ENCODE measurements at places on chromosomes 12 and 14.

DNA sequence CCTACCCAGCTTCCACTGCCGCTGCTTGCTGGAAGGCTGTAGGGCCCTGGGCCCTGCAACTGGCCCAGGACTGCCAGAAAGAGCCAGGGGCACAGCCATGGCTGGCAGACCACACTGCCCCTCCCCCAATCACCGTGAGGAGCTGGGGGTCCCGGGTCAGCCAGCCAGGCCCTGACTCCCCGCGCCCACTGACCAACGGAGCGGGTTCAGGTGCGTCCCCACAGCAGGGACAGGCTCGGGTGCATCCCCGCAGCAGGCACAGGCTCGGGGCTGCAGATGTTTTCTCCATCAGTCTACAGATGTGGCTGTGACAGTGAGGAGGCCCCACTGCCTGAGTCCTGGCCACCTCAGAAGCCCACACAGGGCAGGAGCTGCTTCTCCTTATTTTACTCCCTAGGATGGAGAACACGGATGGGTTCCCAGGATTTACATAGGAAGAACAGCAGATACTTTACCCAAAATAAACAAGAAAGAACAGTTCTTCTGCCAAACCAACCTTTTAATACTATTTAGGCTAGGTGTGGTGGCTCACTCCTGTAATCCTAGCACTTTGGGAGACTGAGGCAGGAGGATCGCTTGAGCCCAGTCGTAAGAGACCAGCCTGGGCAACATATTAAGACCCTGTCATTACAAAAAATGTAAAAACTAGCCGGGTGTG lies 61.1 kb downstream of the TESC start:
- DNase-seq = no peak

GRCh38 chr12:131217024-131217586 lies 263.4 kb downstream of the ADGRD1 start:
- DNase-seq = no peak

DNA sequence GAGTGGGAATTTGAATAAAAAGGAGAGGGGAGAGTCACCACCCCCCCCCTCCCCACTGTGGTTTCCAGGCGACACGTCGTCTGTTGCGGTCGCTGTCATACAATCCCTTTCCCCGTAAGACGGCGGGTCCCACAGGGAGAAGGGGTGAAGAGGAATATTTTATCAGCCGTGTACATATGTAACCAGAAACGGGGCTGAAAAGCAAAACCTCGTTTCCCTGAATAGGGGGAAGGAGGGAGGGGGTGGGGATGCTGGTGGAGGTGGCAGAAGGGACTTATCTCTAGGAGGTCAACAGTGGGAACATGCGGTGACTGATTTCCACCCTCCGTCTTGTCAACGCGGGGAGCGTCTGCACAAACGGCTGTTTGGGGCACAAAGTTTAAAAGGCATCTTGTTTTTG lies 171.4 kb downstream of the RBM19 start:
- DNase-seq = no peak

DNA sequence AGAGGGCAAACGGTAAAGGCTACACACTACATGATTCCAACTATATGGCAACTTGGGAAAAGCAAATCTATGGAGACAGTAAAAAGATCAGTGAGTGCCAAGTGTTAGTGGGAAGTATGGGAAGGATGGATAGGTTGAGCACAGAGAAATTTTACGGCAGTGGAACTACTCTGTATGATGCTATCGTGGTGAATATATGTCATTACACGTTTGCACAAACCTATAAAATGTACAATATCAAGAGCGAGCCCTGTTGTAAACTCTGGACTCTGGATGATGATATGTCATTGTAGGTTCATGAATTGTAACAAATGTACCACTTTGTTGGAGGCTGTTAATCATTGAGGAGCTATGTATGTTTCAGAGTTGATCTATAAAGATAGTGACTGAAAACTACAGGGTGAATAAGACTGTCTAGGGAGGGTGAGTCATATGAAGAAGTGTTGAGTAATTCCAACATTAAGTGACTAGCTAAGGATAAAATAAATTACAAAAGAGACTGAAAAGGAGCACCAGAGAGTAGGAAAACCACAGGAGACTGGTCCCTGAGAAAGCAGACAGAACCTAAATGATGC lies 349.2 kb upstream of the LMO3 start:
- no peak for DNase-seq

- no peak for DNase-seq
Measured at GRCh38 chr14:94029265-94029664, 3.1 kb downstream of the OTUB2 start.

DNA sequence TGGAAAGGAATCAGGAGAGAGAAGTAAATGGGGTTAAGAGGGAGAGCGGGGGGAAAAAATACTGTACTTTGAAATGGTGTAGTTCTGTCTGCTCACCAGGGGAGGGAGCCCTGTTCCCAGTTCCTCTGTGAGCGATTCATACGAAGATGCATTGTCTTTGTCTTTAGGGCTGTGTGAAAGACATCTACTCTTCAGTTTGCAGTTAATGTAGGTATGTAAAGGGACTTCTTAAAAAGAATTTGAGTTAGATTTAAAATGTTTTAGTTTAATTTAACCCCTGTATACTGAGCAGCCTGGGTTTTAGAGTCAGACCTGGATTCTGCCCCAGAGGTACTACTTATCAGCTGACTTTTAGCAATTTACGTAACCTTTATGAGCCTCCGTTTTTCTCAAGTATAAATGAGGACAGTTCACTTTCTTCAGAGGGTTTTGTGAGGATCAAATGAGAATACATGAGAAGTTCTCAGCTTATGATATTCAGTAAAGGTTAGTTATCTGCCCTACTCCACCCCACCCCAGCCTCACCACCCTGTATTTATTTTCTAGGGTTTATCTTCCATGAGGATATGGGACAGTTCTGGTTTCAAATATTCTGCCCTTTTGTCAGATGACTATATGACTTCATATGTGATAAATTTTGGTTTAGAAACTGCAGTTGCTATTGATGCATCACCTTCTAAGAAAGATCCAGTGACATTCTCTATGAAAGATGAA lies 82.5 kb upstream of the EVL start:
- DNase-seq = peak; percentile 64

DNA sequence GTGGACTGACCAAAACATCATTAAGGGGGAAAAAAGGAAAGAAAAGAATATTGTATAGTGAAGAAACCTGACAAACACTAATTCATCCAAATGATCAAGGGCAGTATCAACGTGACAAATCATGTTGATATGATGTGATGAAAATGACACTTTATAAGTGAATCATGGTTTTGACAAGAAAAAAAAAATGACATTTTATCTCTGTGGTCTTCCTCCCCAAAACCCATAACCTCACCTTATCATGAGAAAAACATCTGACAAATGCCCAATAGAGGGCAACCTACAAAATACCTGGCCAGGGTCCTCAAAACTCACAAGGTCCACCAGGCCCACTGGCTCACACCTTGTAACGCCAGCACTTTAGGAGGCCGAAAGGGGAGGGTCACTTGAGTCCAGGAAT lies 13.8 kb downstream of the TMED10 start:
- DNase-seq = no peak

- no peak for DNase-seq
Measured at GRCh38 chr14:102957222-102957621, 34.8 kb downstream of the AMN start.

DNA sequence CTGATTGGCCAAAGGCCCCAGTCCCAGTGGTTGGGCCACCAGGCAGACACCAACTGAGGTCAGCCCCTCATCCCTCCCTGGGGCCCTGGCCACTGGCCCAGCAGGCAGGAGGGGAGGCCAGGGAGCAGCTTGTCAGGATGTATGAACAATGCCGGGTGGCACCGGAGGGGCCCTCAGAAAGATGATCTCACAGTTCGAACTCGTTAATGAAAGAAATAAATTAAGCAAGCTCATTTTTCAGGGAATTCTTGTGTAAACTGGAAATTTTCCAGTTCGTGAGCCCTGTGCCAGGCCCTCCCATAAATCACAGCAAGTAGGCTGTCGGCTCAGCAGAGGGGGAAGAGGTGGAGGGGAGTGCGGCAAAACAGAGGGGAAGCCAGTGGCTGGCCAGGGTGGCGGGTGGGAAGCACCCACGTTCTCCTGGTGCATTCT lies 177.0 kb upstream of the VASH1 start:
- no peak for DNase-seq

- no peak for DNase-seq
Measured at GRCh38 chr12:28057856-28058615, 85.5 kb upstream of the PTHLH start.

DNA sequence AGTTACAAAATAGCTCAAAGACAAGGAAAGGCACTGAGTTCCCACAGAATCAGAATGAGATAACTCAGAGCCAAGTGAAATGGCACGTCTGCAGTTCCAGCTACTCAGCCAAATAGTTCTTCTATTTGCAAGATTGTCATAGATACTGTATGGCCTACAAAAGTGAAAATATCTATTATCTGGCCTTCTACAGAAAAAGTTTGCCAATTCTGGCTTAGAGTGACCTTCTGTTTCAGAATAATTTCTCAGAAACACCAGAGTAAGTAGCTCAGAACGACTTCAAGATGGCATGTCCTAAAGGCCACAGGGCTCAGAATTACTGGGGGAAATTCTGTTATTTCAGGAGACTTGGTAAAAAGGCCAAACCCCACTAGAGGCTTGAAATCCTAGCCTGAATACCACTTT lies 10.7 kb upstream of the RTRAF start:
- no peak for DNase-seq

DNA sequence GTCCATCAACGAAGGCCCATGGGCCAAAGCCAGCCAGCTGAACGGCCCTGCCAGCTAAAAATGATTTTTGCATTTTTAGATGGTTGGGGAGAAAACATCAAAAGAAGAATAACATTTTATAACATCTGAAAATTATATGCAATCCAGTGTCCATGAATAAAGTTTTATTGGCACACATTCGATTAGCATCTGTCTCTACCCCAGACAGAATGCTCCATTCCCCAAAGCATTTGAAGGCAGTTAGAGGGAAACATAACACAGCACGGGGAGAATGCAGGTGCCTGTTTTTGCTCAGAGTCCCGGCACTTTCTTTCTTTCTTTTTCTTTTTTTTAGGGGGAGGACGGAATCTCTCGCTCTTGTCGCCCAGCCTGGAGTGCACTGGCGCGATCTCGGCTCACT lies 110.7 kb downstream of the ZNF664 start:
- no peak for DNase-seq

DNA sequence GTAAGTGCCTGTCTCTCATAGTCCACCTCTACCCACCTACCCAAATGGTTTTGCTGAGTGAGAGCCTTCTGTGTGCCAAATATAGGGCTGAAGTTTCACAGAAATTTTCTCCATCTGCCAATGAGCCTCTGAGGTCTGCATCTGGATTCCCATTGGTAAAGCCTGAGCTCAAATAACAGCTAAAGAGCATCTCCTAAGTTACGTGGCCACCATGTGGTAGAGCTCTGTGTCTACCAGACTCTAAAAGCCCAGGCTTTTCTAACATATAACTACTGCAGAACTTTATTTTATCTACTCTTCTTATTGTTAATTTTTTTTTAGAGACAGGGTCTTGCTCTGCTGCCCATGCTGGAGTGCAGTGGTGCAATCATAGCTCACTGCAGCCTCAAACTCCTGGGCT lies 16.0 kb downstream of the AMDHD1 start:
- peak; percentile 26 for DNase-seq

- no peak for DNase-seq
Measured at GRCh38 chr14:96515731-96516130, 13.5 kb downstream of the PAPOLA start.

DNA sequence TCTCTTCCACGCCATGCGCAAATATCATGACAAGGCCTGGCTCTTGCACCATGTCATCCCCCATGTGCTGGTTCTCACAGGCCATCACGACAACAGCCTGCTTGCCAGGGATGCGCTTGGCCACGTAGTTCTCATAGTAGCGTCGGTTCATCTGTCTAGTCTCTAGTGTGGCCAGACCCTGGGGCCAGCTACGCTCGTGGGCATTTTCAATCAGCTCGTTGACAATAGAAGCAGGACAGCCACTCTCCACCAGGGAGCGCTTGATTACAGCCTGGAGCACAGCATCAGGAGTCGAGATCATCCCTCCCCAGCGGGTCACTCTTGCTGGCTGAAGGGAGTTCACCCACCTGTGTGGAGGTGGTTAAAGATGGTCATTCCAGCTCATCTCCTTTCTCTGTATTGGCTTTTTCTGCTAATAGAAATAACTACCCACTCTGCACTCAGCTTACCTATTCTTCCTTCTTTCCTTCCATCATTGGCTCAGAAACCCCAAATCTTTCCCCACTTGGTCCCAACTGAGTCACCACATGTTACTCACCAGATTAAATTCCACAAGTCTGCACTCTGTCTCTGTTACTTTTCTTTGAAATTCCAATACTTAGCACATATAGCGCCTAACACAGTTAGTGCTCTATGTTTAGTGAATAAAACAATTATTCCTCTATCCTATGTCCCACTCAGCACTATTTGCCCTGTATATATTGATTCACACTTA lies 15.1 kb downstream of the RNF41 start:
- DNase-seq = peak; percentile 57

DNA sequence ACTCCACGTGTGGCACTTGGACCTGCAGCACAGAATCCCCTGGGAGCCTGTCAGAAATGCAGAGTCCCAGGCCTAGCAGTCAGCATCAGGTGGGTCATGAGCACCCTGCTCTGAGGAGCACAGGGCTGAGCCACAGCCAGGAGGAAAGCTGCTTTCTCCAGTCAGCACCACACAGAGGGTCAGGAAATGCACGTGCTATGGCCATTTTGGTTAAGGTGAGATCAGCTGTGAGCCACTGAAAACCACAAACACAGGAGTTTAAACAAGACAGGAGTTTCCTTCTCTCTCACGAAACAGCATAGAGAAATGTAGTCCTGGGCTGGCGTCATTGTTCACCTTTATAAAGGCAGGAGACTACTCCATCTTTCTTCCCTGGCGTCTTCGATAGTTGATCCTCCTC lies 204.5 kb upstream of the SFSWAP start:
- DNase-seq = no peak

DNA sequence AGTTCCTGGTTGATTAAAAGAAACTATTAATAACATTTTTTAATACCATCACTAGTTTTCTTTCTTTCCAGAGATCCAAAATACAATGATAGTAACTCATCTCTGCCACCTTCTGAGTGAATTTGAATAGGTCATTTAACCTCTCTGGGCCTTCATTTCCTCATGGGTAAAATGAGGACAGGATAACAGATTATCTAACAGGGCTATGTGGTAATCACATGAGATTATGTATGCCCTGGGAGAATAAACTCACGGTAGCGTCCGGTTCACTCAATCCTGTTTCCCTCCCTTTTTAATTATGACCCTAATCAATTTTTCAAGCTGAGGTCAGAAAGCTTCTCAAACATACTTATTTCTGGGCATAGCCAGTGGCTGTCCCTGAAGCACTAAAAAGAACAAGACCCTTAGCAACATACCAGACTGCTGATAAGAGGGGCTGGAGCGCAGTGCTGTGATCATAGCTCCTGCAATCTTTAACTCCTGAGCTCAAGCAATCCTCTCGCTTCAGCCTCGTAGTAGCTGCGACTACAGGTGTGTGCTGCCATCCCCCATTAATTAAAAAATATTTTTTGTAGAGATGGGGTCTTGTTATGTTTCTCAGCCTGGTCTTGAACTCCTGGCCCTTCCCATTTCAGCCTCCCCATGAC lies 24.2 kb downstream of the ATXN2 start:
- DNase-seq = no peak

DNA sequence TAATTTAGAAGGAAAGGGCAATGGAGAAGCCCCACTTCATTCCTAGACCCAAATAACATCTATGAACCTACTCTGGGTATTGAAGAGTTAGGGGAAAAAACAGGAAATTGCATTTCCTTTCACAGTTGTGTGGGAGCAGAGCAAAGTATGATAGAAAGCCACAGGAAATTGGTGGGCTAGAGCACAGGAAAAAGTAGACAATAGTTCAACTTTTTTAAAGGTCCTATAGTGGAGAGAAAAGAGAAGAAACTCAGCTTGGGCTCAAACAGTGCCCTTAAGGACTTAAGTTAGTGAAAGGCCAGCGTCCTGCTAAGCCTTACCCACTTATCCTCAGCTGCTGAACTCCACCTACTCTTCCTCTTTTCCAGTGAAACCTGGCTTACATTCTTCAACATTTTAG lies 258.1 kb downstream of the DPY19L2 start:
- DNase-seq = no peak
